ENCODE measurements at places on chromosomes 5 and 9.
A peak's percentile ranks its signal among the peaks of the same experiment; 100 is the strongest.

DNA sequence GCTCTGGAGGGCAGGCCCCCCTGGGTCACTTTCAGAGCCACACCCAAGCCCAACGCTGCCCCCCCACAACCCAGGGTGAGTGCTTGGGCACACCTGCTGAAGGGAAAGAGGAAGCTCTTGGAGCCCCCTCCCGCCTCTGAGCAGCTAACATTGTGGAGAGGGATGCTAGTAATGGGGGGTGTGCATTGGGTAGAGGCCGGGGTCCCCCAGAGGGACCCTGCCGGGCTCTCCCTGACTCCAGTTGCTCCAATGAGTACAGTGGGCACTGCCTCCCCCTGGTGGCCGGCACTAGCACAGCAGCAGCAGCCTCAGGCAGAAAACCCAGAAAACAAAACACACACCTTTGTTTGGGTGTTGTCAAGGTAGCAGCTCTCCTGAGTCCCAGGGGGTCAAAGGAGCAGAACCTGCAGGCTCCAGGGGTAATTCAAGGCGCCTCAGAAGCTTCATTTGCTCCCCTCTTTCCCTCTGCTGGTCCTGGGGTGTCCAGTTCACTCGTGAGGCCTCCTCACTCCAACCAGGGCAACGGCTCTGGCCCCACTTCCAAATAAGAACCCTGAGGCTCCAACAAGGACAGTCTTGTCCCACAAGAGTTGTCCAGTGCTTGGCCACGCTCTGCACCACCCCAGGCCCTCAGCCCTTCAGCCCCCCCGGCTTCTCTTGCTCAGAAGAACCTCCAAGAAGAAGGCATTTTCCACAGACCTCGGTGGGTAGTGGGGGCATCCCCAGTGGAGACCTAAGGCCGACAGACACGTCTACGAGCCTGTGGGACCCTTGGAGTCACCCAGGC, 16.1 kb downstream of the GBGT1 start:
- peak; percentile 86 for DNase-seq

DNA sequence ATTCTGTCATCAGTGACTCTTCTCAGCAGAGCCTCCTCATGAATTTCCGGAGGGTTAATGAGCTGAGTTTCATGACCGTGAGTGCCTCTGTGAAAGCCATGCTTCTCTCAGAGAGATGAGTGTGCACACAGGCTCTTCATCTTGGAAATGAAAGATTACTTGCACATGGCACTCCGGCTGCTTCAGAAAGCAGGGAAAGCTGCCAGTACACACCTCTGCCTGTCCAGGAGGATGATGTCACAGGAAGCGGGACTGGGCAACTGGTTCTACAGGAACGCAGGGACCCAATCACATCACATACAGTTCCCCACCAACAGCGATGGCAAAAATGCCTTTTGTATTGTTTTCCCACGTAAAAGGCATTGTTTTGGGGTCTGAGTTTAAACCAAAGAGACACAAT, 286.0 kb upstream of the DAP start:
- no peak for DNase-seq

DNA sequence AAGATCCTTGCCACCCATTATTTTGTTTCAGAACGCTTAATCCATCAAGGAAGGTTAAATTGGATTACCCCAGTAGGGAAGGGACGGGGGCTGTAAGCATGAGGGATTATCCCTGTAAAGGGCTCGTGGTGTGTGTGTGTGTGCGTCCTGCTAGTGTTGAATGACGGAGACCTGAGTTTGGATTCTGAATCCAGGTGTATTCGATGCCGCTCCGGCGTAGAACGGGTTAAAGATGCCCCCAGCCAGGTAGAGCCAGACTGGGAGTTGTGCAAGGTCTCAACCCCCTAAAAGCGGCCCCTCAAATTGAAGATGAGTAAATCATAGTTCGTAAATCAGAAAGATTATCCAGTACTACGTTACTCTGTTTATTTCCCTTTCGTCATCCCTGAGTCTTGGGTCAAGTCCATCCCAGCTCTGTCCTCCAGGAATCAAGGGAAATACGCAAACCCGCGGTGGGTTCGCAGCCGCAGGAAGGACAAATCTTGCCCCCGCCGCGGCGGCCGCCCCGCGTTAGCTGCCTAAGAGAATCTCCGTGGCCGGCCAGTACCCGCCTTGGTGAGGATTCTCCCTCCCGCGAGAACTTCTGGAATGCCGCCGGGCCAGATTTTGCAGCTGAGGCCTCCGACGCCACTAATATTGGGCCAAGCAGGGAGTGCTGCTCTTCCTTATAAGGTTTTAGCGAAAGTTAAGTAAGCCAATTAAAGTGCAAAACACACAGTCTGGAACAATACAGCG, 586 bp upstream of the MTAP start:
- no peak for DNase-seq

- DNase-seq, result no peak
Observed at GRCh38 chr9:85204176-85204575, 534.6 kb downstream of the NTRK2 start.
